Activated CD4-positive, alpha-beta T cell treated with anti-CD3 and anti-CD28 coated beads for 4 hours (primary cell): ENCODE measurements at places on chromosomes 2 and 18.

- DNase-seq: no peak
These were observed 104.6 kb downstream of the PTPN4 start for GRCh38 chr2:119864318-119864717.

GRCh38 chr2:6657855-6658254, 207.9 kb downstream of the CMPK2 start:
- DNase-seq: no peak

GRCh38 chr18:71431171-71431570, 1113.0 kb downstream of the CBLN2 start:
- DNase-seq: no peak

- DNase-seq: no peak
These were observed 5.2 kb downstream of the CTDP1 start for GRCh38 chr18:79684787-79685186.

GRCh38 chr2:241944821-241945220, 75.3 kb downstream of the RTP5 start:
- DNase-seq: no peak
